ENCODE measurements at places on chromosomes 2 and 18. TPM values are rescaled to one million over a fixed set of nuclear protein-coding genes. Genes with fewer than 3 reads are reported as not detected.

The GALNT5 gene
- total RNA-seq, result not detected

The MYO3B gene
- 0.04 TPM for total RNA-seq

The DPYSL5 gene
- not detected for total RNA-seq

GRCh38 chr2:238141541-238142318 lies 3.3 kb downstream of the KLHL30 start:
- no peak overlapping the region for H3K4me3 ChIP-seq
- no peaks in the 10 kb centered on the region for H3K36me3 ChIP-seq
- no peaks in the 10 kb centered on the region for H3K27me3 ChIP-seq

- no peak overlapping the region for H3K4me3 ChIP-seq
- H3K36me3 ChIP-seq, result peaks cover 39% of the 10 kb centered on the region
- no peak for DNase-seq
- no peaks in the 10 kb centered on the region for H3K27me3 ChIP-seq
- peaks cover 23% of the 10 kb centered on the region for H3K4me1 ChIP-seq
Measured at GRCh38 chr2:60948926-60949579, 67.7 kb downstream of the REL start.

DNA sequence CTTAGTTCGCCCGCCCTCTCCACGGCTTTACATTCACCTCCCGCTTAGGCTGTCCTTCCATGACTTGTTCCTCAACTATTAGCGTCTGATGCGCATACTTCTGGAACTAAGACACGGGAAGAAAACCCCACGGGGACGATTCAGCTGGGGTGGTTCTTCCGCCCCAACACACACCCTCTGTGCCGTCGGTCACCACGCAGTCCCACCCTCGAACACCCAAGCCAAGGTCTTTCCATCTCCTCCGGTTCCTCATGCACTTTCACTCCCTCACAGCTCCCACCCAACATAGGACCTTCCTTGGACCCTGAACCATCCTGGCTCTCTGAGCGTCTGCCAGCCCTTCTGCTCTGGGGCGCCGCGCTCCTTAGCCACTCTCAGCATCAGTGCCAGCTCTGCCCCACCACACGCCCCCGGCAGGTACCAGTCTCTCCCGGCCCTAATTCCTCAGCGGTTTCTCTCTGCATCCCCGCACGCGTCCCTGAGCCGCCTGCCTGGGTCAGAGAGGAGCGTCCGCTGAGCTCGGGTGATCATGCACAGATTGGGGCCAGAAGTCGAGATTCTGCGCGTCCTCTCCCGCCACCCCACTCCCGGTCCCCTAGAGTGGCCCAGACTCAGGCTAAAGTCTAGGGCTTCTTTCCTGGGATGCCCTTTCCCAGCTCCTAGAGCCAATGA lies 522 bp upstream of the SRD5A2 start:
- no peaks in the 10 kb centered on the region for H3K4me1 ChIP-seq
- DNase-seq, result no peak
- no peak overlapping the region for H3K4me3 ChIP-seq

GRCh38 chr2:11554399-11554716 lies 20.5 kb downstream of the GREB1 start:
- no peaks in the 10 kb centered on the region for H3K36me3 ChIP-seq
- no peak overlapping the region for H3K4me3 ChIP-seq
- H3K4me1 ChIP-seq, result no peaks in the 10 kb centered on the region
- no peak for DNase-seq
- H3K27me3 ChIP-seq, result peaks cover 30% of the 10 kb centered on the region
- no peak overlapping the region for H3K27ac ChIP-seq

- H3K36me3 ChIP-seq, result peaks cover 7% of the 10 kb centered on the region
- H3K4me3 ChIP-seq, result no peak overlapping the region
- peaks cover 4% of the 10 kb centered on the region for H3K4me1 ChIP-seq
- no peaks in the 10 kb centered on the region for H3K27me3 ChIP-seq
Measured at GRCh38 chr2:26471766-26472706, 5.9 kb downstream of the OTOF start.

DNA sequence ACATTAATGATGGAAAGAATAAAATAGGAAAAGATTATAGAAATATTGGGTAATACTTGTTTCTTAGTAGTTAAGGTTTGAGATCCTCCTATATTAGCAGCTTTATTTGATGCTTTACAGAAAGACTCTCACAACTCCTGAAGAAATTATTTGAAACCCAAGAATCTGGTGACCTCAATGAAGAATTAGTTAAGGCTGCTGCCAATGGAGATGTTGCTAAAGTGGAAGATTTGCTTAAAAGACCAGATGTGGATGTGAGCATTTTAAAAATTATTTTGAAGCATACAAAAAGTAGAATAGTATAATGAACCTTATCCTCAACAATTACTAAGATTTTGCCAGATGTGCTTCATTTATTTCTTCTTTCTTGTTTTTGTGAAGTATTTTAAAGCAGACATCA lies 59.1 kb downstream of the MIB1 start:
- H3K27me3 ChIP-seq, result no peaks in the 10 kb centered on the region
- H3K36me3 ChIP-seq, result peaks cover 38% of the 10 kb centered on the region
- H3K4me1 ChIP-seq, result no peaks in the 10 kb centered on the region

DNA sequence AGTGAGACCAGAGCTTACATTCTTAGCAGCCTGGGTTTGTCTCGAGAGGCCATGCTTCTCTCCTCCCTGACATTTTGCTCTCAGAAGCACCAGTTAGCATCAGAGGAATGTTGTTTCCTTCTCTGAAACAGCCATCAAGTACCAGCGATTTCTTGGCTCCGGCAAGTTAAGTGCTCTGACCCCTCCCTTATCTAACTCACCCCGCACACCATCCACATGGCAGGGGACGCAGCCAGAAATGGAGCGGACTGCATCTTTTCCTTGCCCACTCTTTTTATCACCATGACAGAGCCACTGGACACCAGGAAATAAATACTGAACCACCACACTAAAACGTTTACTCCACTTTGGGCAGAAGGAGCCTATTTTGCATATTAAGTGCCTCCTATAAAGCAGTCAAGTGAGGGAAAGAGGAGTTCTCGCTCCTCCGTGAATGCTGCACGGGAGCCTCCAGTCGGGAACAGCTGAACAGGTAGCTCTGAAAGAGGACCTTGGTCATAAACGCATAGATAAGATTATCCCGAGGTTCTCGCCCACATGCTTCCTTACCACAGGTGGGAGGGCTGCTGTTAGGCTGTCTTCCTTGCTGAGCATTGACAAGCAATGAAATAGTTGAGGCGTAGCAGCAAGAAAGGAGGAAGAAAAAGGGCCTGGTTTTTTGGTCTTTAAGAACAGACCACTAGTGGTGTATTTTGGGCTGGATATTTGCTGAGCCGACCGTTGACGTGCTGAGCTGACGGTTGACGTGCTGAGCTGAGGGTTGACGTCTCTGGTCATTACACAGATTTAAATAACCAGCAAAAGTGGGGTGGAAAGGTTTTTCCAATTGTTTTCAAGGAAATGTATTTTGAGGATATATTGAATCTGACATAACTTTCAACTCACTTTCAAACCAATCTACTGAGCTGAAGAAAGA lies 71.4 kb upstream of the ITGB6 start:
- H3K27me3 ChIP-seq, result peaks cover 1% of the 10 kb centered on the region
- peak overlapping the region; percentile 57 for H3K27ac ChIP-seq
- no peak for DNase-seq

GRCh38 chr2:237118025-237118424 lies 32.3 kb downstream of the COPS8 start:
- H3K27me3 ChIP-seq, result no peaks in the 10 kb centered on the region
- H3K4me3 ChIP-seq, result no peak overlapping the region
- H3K4me1 ChIP-seq, result no peaks in the 10 kb centered on the region
- H3K27ac ChIP-seq, result no peak overlapping the region
- no peak for DNase-seq
